ENCODE measurements at places on chromosomes 11 and 22.

GRCh38 chr11:67517784-67518552 lies 5.3 kb downstream of the CABP2 start:
- DNase-seq, result no peak

GRCh38 chr11:43573873-43574272 lies 106.7 kb upstream of the HSD17B12 start:
- no peak for DNase-seq

GRCh38 chr11:128476049-128476448 lies 111.3 kb downstream of the ETS1 start:
- no peak for DNase-seq

DNA sequence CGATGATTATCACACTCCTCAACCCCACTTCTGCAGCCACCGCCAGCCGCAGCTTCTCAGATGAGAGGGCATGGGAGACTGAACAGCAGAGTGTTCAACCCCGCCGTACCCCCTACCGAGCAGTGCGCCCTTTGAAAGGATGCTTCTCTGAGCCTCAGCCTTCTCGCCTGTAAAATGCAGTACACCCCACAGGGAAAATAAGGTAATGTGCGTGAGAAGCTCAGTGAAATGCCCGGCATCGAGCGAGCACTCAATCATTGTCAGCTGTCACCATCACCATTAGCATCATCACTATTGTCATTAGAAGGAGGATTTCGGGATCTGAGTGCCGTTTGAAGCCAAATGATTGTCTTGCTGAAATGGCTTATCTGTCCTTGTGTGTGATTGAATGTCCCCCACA lies 13.6 kb downstream of the TRIM29 start:
- DNase-seq, result no peak

- no peak for DNase-seq
Observed at GRCh38 chr11:2530131-2530854, 85.5 kb downstream of the KCNQ1 start.

DNA sequence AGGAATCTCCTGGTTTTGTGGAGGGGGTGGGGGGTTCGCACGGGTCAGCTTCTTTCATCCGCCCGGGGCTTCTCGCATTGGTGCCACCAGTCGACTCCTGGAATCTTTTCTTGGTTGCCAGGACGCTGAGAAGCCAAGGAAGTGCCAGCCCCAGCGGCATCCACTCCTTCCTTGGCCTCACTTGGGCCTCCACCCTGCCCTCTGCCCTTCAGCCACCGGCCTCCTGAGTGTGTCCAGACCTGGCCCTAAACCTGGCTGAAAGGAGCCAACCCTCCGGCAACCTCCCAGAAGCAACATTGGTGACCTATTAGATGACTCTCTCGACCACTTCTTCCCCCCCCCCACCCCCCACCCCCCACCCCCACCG lies 518 bp upstream of the GALNT18 start:
- DNase-seq, result no peak

- no peak for DNase-seq
Observed at GRCh38 chr11:1497600-1497999, 11.0 kb upstream of the MOB2 start.

GRCh38 chr11:72471005-72471898 lies 36.9 kb upstream of the CLPB start:
- DNase-seq, result peak; percentile 6

DNA sequence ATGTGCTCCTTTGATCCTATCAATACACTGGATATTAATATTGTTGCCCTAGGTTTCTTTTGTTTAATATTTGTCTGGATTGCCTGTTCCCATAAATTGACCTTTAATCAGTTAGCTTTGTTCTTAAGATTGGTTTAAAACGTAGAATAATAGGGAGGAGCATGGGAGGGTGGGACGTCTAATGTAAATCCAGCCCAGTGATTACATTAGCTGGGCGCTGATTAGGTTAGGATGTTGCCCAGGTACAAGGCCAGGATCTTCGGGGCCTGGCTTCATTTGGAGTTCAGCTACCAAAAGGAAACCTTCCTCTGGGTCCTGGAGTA lies at the start of gene SRSF8:
SRSF8 (plus strand) TSS at position 204 of the 323 bp plus-strand sequence. CDS start 308 bp downstream, outside the sequence.
- no peak for DNase-seq

DNA sequence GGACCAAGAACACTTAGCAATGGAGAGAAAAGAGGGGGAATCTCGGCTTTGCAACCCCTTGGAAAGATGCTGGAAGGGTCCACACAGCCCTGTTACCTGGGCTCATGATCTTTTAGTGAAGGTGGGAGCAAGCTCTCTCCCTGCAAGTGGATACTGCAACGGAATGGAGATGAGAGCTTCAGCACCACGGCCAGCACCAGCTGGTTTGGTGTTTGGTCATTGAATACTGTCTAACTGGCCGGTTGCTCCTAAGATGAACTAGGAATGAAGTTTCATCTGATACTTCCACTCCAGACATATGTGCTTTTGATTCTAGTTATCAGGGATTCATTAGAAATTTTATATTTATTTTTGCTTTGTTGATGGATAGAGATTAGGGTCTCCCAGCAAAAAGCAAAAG lies 16.3 kb downstream of the HTR3A start:
- no peak for DNase-seq

GRCh38 chr11:4658629-4659445 lies 15.1 kb downstream of the OR51E1 start:
- DNase-seq, result no peak

DNA sequence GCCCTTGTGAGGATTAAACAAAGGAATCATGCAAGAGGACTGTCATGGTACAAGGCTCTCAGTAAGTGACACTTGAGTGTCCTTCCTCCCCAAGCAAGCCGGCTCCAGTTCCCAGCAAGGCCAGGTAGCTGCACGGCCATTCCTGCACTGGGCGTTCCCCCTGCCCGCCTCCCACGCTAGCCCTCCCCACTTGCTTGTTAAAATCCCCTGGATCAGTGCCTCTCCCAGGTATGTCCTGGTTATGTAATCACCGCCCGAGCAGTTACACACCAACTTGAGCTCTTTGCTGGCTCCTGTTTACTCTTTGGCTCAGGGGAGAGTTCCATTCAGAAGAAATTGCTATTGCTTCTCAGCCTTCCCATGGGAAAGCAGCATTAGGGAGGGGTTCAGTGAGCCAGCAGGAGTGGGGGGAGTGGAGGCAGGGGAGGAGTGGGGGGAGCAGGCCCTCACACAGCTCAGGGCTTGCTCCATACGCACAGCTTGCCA lies 19.4 kb upstream of the MYEOV start:
- no peak for DNase-seq

DNA sequence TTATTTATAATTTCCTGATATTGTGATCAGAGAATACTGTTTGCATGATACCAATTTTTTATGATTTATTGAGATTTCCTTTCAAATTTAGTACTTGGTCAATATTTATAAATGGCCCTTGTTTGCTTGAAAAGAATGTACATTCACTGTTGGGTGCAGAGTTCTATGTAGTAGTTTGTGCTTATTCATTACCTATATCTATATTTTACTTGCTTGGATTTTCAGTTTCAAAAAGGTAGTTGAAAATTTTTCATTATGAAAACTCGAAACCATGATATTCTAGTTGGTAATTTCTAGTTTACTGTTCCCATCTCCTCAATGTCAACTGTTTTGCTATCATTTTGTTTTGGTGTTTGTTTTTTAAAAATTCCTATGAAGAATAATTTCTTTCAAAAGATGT lies 155.7 kb downstream of the AASDHPPT start:
- no peak for DNase-seq

DNA sequence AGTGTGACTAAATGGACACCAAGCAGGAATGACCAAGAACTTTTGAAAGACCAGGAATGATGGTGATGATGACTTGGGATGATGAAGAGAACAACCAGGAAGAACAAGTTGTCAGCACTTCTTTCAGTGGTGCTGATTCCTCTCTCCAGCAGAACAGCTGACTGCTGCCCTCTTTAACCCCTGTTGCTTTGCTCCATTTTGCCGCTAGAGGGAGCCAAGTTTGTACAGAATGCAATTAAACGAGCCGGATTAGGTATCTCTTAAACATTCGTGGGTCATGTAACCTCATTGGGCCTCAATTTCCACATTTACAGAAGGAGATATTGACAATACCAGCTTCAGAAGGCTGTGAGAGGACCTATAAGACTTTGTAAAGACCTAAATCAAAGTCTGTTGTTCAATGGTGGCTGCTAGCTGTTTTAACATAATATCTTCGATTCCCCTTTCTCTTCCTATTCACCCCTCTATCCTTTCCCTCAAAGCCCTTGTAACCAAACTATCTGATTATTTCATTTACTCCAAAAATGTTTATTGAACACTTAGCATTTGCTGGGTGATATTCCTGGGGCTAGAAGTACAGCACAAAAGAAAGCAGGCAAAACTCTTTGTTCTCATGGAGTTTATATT lies 1.9 kb downstream of the OR4S1 start:
- DNase-seq, result peak; percentile 11

- no peak for DNase-seq
Observed at GRCh38 chr22:17890245-17890671, 116.0 kb upstream of the BID start.

DNA sequence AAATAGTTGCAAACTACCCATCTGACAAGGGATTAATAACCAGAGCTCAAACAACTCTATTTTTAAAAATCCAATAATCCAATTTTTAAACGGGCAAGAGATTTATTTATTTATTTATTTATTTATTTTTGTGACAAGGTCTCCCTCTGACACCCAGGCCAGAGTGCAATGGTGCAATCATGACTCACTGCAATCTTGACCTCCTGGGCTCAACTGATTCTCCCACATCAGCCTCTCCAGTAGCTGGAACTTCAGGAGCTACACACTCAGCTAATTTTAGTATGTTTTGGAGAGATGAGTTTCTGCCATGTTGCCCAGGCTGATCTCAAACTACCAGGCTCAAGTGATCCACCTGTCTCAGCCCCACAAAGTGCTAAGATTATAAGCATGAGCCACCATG lies 267.2 kb upstream of the BLID start:
- DNase-seq, result no peak

DNA sequence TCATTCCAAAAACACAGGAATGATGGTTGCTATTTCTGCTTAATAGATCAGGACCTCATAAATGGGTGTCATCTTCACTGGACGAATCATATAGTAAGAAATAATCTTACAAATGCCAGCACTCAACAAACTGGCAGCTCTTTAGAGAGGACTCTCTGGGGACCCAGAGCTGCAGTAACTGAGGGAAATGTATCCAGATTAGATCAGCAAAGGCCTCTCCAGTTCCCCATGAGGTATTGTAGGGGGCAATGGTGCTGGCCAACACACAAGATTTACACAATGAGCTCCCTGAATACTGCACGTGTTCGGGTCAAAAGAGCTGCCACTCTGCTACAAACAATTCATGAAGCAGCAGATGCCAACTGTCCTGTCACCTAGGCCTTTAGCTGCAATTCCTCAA lies 110.2 kb downstream of the RBFOX2 start:
- no peak for DNase-seq

DNA sequence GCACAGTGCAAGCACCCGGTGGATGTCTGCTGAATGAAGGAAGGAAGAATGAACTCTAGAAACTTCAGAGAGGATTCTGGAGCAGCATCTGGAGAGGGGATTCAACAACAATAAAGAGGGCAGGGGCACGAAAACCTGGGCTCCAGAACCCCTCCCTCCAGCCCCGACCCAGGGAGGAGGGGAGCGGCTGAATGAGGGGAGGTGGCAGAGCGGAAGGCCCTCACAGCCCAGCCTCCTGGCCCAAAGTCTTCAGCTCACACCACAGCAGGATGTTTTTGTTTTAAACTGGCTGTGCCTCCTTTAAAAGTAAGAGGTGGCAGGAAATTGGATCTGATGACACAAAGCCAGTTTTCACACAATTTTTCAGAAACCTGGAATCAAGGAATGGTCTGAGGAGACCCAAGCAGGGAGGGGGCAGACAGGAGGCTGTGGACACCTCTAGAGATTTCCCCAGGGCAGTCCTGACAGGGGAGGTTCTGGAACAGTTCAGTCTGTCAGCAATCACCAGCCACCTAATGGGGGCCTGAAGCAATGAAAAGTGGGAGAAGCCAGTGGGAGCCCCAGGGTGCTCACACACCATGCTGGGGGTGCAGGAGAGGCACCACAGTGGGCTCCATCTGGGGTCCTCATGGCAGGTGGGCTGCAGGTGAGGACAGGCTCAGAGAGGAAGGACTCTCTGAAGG lies 44.4 kb upstream of the TCF20 start:
- no peak for DNase-seq

- DNase-seq, result no peak
Observed at GRCh38 chr11:68008381-68009337, 1.5 kb upstream of the ALDH3B1 start.

DNA sequence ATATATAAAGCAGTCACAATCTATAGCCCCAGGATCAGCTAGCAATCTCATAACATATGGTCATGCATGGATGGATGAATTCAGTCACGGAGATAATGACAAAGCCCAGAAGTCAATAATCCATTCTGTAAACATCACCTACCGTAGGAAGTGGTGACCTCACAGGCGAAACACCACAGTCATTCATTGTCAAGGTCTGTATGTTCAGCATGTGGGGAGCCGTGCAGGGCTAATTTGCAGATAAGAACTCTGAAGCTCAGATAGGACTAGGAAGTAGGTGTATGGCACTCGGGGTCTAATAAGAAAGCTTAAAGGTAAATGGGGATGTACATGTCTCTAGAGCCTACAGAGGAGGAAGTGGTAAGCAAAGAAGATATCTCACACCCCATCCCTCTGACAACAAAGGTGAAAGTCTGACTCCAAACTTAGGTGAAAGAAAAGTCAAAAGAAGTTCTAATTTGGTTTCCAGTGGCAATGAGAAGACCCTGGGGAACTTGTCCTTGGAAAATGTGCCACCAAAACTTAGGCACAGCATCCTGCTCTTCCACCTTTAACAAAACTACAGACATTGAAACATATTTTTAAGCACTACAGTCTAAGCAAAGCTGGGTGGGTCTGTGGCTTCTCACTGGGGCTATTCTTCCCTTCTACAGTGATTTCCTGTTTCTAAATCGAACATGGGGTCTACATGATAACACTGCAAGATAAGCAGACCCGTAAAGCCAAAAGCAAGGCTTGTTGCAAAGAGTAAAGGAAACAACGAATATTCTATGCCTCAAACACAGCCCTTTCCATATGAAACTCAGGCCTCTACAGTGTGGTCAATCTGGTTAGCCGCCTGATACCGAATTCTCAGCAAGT lies 5.2 kb downstream of the CRTAM start:
- peak; percentile 59 for DNase-seq

- DNase-seq, result no peak
Observed at GRCh38 chr11:77884186-77884828, 63.4 kb downstream of the AAMDC start.

- no peak for DNase-seq
Observed at GRCh38 chr11:115941044-115941443, 436.8 kb upstream of the CADM1 start.

DNA sequence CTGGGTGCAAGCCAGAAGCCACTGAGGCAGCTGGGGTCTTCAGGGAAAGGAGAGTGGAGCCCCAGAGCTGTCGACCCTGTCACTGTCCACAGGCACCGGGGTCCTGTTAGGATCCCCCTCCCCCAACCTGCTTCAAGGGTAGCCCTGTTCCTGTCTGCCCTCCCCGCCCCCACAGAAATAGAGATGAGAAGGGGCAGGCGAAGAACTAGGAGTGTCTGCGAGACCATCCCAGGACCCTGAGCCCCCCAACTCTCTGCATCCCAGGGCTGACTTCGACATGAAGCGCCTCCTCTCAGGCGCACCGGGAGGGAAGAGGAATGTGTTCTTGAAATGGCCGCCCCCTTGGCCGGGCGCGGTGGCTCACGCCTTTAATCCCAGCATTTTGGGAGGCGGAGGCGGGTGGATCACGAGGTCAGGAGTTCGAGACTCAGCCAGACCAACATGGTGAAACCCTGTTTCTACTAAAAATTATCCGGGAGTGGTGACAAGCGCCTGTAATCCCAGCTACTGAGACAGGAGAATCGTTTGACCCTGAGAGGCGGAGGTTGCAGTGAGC lies 607 bp upstream of the ZNF70 start:
- DNase-seq, result no peak

GRCh38 chr11:65549096-65549495 lies 9.1 kb downstream of the LTBP3 start:
- no peak for DNase-seq

- DNase-seq, result no peak
Observed at GRCh38 chr11:92642177-92642931, 327.1 kb upstream of the MTNR1B start.

All from stimulated activated CD8-positive, alpha-beta memory T cell treated with anti-CD3 and anti-CD28 coated beads, Interleukin-7, amount 100 ng/mL, for 48 hours (primary cell).